ENCODE measurements at places on chromosomes 7 and 10.
A peak's percentile ranks its signal among the peaks of the same experiment; 100 is the strongest.

GRCh38 chr7:20268824-20269223 lies 51.6 kb upstream of the MACC1 start:
- no peak overlapping the region for H3K27ac ChIP-seq
- H3K4me3 ChIP-seq, result no peak overlapping the region
- no peaks in the 10 kb centered on the region for H3K36me3 ChIP-seq
- no peaks in the 10 kb centered on the region for H3K27me3 ChIP-seq

DNA sequence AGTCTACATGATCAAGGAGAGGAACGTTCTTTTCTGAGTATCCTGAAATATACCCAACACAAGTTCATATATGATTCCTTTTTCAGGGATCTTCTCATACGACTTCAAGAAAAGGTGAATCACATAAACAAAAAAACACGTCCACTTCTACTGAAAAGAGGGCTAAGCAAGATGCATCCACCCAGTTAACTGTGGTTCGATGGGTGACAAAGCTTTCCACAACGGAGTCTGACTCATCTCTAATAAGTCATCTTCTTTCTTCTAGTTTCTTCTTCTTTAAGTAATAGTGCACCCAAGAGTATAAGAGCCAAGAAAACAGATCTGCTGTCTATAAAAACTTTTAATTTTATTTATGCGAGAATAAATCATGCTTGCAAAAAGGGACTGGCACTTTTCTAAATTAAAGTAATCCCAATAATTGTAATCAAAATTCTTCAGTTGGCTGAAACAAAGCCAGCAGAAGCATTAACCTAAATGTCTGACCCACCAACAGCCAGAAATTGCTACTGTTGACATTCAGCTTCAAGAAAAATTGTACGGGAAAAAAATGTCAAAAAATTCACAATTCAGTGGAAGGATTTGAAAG lies 146.9 kb upstream of the ANK3 start:
- no peaks in the 10 kb centered on the region for H3K27me3 ChIP-seq
- H3K36me3 ChIP-seq, result no peaks in the 10 kb centered on the region
- DNase-seq, result no peak
- H3K27ac ChIP-seq, result no peak overlapping the region
- no peak overlapping the region for H3K4me3 ChIP-seq
- peaks cover 12% of the 10 kb centered on the region for H3K4me1 ChIP-seq

DNA sequence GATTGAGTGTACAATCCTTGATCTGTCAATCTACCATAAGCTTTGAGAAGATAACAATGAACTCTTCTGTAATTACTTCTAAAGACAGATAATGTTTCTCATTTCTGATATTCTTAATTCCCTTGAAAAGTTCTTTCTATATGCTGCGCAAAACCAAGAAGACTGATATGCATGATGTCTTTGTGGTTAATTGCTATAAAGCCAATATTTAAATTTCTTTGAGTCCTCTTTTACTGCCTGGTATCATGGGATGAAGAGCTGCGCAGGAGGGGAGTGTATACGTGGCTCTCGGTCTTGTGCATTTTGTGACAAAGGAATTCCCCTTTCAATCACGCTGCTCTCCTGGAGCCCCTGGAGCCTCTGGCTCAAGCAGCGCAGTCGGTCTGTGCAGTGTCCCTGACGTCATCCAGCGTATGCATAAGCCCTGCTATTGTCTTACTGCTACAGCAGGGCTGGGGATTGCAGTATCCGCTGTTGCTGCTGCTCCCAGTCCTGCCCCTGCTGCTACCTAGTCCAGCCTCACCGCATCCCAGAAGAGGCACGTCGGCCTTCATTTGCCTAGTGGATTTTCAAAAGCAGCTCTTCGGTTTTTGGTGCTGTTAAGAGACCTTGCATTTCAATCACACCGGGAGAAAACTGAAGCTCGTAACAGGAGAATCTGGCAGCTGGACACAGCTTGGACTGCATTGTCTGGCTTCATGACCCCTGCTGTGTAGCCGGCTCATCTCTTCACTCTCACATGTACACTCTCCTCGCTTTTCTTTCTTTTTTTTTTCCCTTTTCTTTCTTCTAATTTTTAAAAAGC lies 66.7 kb downstream of the ST7 start:
- no peaks in the 10 kb centered on the region for H3K27me3 ChIP-seq
- peak overlapping the region; percentile 37 for H3K27ac ChIP-seq
- H3K4me1 ChIP-seq, result peaks cover 41% of the 10 kb centered on the region
- no peaks in the 10 kb centered on the region for H3K36me3 ChIP-seq

- no peak for DNase-seq
- H3K4me1 ChIP-seq, result no peaks in the 10 kb centered on the region
- no peak overlapping the region for H3K27ac ChIP-seq
- H3K36me3 ChIP-seq, result no peaks in the 10 kb centered on the region
- H3K4me3 ChIP-seq, result no peak overlapping the region
- no peaks in the 10 kb centered on the region for H3K27me3 ChIP-seq
Observed at GRCh38 chr10:34633374-34633773, 181.7 kb downstream of the PARD3 start.

- no peak for DNase-seq
- no peaks in the 10 kb centered on the region for H3K27me3 ChIP-seq
- H3K27ac ChIP-seq, result no peak overlapping the region
- H3K36me3 ChIP-seq, result no peaks in the 10 kb centered on the region
- H3K4me3 ChIP-seq, result no peak overlapping the region
Observed at GRCh38 chr7:117012696-117013095, 59.4 kb downstream of the ST7 start.

DNA sequence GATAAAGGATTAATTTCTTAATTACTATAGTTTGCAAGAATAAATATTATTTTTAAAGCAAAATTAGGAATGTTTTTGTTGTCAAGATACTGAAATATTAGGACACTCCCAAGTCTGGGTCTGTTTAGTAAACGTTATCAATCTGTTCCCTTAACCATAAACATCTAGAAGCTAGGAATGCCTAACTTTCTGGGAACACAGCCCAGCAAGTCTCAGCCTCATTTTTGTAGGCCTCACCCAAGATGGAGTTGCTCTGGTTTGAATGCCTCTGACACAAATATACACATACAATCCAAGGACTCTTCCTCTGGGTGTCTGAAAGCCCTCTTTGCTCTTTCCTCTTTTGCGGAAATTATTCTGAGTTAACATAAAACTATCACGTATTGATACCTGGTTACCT lies 487.4 kb upstream of the CELF2 start:
- DNase-seq, result peak; percentile 18
- no peaks in the 10 kb centered on the region for H3K27me3 ChIP-seq
- no peaks in the 10 kb centered on the region for H3K4me1 ChIP-seq
- H3K27ac ChIP-seq, result no peak overlapping the region

- no peak overlapping the region for H3K27ac ChIP-seq
- no peak overlapping the region for H3K4me3 ChIP-seq
- no peaks in the 10 kb centered on the region for H3K4me1 ChIP-seq
- H3K27me3 ChIP-seq, result no peaks in the 10 kb centered on the region
- no peaks in the 10 kb centered on the region for H3K36me3 ChIP-seq
Observed at GRCh38 chr10:69906425-69906824, 104.7 kb downstream of the COL13A1 start.

GRCh38 chr7:116502201-116503096 lies 2.9 kb downstream of the CAV2 start:
- peak overlapping the region; percentile 98 for H3K27ac ChIP-seq
- DNase-seq, result no peak
- peaks cover 27% of the 10 kb centered on the region for H3K4me1 ChIP-seq
- H3K27me3 ChIP-seq, result no peaks in the 10 kb centered on the region
- H3K36me3 ChIP-seq, result peaks cover 18% of the 10 kb centered on the region
- H3K4me3 ChIP-seq, result peak overlapping the region; percentile 90

DNA sequence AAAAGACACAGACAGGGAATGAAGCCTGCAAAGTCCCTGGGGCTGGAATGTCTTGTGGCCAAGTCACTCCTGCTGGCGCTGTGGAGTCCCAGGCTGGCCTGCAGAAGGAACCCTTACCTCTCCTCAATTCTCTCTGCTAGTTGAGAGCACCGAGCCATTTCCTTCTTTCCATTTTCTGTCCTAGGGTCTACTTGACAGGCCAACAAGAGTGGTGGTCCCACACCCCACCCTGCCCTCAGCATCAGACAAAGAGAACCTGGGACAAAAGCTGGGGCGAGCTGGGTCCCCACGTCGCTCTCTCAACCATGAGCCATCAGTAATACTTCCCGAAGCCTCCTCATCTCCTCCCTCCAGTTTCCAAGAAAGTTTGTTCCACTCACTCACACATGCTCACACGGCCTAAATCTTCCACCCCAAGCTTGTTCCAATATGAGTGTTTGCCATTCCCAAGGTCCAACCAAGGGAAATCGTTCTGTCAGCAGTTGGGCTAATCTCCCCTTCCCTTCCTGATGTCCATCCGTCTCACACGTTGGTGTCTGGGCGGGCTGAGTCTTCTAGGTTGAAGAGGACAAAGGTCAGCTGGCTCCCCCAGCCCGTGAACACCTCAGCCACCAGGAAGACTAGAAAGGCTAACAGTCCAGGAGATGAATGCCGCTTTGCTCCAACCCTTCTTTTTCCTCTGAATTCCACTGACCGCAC lies 44.3 kb downstream of the CLEC2L start:
- no peak for DNase-seq
- H3K4me3 ChIP-seq, result no peak overlapping the region
- no peaks in the 10 kb centered on the region for H3K27me3 ChIP-seq

- no peak for DNase-seq
- H3K27me3 ChIP-seq, result no peaks in the 10 kb centered on the region
- H3K4me1 ChIP-seq, result no peaks in the 10 kb centered on the region
- H3K4me3 ChIP-seq, result no peak overlapping the region
- H3K27ac ChIP-seq, result no peak overlapping the region
Observed at GRCh38 chr7:80359476-80359875, 152.4 kb downstream of the GNAT3 start.

GRCh38 chr10:88028072-88028471 lies 164.6 kb downstream of the PTEN start:
- H3K4me1 ChIP-seq, result no peaks in the 10 kb centered on the region
- no peak overlapping the region for H3K4me3 ChIP-seq
- no peak for DNase-seq
- H3K36me3 ChIP-seq, result no peaks in the 10 kb centered on the region

DNA sequence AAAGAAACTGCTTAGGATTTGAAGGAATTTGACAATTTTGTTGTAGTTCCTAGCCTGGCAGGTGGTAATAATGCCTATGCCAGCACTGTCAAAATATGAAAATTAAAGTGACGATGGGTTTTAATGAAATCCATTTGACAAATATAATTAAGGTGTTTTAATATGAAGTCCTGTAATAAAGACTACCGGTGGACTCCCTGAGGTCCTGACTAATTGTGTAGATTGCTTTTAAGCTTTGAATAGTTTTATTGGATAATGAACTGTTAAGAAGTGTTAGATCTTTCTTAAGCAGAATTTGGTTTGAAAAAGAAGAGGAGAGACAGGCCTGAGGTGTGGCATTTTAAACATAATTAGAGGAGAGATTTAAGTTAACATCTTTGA lies 197.2 kb downstream of the VTI1A start:
- H3K4me1 ChIP-seq, result no peaks in the 10 kb centered on the region
- no peaks in the 10 kb centered on the region for H3K36me3 ChIP-seq
- no peaks in the 10 kb centered on the region for H3K27me3 ChIP-seq
- H3K27ac ChIP-seq, result no peak overlapping the region
- no peak for DNase-seq

DNA sequence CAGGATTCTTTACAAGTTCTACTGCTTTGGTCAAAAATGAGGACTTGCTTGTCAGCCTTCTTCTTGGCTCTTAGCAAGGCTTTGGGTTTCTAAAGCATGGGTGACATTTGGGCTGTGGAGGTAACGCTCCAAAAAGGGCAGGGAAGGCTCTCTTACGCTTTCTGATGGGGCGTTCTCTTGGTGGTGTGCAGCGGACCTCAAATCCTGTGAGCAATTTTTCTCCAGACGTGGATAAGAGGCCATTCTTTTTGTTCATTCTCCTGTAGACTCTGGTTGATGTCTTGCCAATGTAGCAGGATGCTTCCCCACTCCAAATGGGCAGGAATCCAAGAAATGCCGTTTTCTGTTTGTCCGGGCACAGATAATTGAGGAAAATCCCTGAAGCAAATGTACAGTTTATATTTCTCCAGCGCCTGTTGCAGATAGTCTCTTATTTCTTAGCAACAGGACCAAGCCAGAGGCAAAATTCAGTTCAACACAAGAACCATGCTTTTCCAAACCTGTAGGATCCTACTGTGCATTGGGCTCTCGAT lies 138.4 kb upstream of the NFE2L3 start:
- no peaks in the 10 kb centered on the region for H3K27me3 ChIP-seq
- no peak overlapping the region for H3K4me3 ChIP-seq
- no peaks in the 10 kb centered on the region for H3K4me1 ChIP-seq
- H3K36me3 ChIP-seq, result no peaks in the 10 kb centered on the region
- DNase-seq, result no peak
- no peak overlapping the region for H3K27ac ChIP-seq

DNA sequence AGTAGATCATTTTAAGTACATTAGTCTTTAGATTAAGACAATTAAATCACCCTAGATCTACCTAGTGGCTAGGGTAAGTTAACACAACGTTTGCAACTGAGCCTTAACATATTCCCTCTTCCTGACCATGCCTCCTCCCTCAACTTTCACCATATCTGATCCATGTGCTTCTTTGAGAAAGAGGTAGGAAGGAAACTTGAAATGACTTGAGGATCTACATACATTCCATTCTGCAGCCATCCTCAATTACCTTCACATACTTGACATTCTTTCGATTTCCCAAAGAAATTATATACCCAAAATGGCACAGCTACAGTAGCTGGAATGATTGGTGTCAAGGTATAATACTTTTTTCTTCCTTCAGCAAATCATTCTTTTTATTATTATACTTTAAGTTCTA lies 12.9 kb upstream of the SEPTIN7 start:
- H3K4me1 ChIP-seq, result peaks cover 10% of the 10 kb centered on the region
- no peak overlapping the region for H3K4me3 ChIP-seq
- no peak for DNase-seq
- H3K27ac ChIP-seq, result no peak overlapping the region
- H3K27me3 ChIP-seq, result no peaks in the 10 kb centered on the region
- no peaks in the 10 kb centered on the region for H3K36me3 ChIP-seq

DNA sequence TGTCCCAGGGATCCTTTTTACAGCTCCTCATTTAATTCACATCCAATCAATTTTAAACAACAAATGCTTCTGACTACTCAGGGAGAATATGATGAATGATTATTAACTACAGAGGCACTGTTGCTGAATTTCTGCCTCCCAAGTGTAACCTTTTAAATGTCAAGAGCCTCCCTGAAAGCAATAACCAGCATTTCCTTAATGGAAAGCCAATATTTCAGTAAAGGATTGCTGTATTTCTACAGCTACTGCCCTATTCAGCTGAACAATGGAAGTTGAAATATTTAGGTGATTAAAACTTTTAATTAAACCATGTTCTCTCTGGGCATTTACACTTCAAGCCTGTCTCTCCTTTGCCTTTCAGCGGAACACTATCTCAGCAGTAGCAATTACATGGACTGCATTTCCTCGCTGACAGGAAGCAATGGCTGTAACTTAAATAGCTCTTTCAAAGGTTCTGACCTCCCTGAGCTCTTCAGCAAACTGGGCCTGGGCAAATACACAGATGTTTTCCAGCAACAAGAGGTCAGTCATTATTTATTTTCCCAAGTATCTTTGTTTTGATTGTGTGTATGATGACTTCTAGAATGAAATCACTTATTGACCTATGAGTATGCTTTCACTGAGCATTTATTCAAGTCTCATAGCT lies 304.7 kb downstream of the BICC1 start:
- H3K36me3 ChIP-seq, result no peaks in the 10 kb centered on the region
- H3K4me3 ChIP-seq, result no peak overlapping the region
- no peaks in the 10 kb centered on the region for H3K4me1 ChIP-seq
- no peaks in the 10 kb centered on the region for H3K27me3 ChIP-seq
